ENCODE measurements at places on chromosomes 12 and 14.

- DNase-seq: no peak
Observed at GRCh38 chr12:32285489-32285888, 113.9 kb upstream of the FGD4 start.

GRCh38 chr14:35337269-35338255 is 45.4 kb downstream of the PSMA6 start:
- no peak for DNase-seq

DNA sequence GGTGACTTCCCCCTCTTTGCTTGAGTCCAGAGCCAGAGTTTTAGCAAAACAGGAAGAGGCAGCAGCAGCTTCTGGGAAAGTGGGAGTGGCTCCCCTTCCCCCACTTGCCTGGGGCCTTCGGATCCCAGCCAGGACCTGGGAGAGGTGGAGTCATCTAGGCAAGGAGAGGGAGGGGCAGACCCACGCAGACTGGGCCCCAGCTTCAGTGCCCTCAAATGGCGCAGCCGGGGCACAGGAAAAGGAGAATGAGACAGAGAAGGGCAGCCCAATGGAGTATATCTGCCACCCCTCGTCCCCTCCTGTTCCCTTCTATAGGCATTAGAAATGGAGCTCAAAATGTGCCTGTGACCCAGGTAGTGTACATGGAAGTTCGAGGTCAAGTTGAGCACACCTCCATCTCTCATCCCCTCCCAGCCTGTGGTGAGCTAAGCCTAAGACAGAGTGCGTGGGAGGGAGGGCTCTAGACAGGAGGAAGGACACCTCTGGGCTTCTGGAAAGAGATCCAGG is 9.3 kb upstream of the HDAC7 start:
- no peak for DNase-seq

DNA sequence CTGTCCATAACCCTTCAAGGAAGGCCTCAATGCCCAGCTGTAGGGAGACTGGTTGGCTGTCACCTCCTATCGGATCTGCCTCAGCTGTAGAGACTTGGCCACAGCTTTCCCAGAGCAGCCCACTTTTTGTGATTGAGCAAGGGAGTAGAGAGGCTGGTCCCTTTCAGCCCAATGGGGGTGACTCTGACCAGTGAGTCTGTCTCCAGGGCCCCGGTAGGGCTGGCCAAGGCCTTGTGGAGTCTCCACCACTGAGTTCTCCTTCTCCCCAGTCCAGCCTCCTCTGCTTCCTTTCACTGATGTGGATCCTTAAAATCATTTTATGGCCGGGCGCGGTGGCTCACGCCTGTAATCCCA is 14.5 kb upstream of the HPD start:
- no peak for DNase-seq

- DNase-seq: no peak
Observed at GRCh38 chr12:79006306-79006705, 141.7 kb downstream of the SYT1 start.

- no peak for DNase-seq
Observed at GRCh38 chr12:14452336-14452735, 86.9 kb downstream of the ATF7IP start.

GRCh38 chr14:105498430-105499255 is 7.6 kb downstream of the TEDC1 start:
- peak; percentile 68 for DNase-seq
